ENCODE measurements at places on chromosomes 13 and 19.

- DNase-seq = peak; percentile 56
These were observed 122.0 kb upstream of the FNDC3A start for GRCh38 chr13:48853728-48854102.

GRCh38 chr13:111958612-111959395 is 108.1 kb upstream of the SOX1 start:
- no peak for DNase-seq

- no peak for DNase-seq
These were observed 207.4 kb downstream of the DCT start for GRCh38 chr13:94272038-94272437.

DNA sequence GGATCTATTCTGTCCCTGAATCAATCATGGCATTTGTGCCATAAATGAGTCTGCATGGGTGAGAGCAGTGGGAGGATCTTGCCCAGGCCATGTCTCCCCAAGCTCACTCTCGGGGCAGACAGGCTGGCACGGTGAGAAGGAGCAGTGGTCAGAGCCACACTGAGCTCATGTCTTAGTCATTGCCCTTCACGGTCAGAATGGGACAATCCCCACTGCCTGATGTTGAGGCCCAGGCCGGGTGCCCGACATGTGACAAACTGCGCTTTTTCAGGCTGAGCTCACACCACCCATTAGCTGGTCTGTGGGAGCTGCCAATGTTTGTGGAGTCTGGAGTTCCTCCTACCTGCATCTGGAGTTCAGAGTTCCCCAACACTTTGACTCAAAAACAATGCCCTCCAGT is 481.9 kb downstream of the COG6 start:
- DNase-seq = no peak

- DNase-seq = no peak
These were observed 35.4 kb downstream of the COLGALT1 start for GRCh38 chr19:17590866-17591265.

DNA sequence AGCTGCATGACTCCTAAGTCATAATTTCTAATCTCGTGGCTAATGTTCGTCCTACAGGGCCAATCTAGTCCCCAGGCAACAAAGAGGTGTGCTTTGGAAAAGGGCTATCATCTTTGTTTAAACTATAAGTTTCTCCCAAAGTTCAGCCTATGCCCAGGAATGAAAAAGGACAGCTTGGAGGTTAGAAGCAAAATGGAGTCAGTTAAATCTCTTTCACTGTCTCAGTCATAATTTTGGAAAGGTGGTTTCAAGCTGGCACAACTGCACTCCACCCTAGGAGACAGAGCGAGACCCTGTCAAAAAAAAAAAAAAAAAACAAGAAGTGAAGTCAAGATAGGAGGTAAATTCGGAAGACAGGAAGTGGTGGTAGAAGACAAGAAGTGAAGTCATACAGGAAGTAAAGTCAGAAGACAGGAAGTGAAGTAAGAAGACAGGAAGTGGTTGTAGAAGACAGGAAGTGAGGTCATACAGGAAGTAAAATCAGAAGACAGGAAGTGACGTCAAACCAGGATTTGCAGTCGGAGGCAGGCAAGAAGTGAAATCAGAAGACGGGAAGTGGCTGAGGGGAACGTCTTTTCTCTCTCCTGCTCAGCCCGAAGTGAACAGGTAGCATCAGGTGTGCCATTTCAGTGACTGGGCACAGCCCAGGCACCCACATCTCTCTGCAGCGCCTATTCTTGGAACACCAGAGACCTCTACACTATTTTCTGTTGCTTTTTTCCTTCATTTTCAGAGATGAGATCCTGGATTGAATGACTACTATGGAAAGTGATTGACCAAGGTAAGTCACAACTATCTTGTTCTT is 32.2 kb downstream of the GP6 start:
- DNase-seq = no peak

DNA sequence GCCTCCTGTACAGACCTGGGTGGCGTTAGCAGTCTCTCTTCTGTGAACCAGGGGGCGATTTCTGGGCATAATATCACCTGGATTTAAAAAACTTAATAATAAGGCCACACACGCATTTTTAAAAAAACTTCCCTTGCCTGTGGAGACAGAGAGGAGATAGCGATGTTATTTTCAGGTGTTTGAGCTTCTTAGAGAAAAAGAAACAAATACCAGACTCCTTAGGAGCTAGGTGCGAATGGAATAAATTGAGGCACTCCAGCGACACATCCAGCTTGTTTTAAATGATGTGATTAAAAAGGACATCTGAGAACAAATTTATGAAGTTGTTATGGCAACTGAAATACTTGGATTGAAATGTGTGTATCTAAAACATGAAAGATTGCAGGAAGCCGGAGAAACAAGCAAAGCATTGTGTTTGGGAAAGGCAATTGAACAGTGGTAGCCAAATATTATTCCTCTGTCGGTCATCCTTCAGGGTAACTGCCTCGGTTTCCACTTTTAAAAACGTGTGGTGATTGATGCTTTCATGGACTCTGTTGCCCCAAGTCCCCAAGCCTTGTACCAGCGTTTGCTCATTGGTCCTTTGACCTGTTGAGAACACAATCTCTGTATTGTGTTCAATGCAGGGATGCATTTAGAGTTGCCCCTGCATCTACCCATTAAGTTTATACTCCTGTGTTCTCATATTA is 158.7 kb downstream of the TM9SF2 start:
- DNase-seq = no peak

DNA sequence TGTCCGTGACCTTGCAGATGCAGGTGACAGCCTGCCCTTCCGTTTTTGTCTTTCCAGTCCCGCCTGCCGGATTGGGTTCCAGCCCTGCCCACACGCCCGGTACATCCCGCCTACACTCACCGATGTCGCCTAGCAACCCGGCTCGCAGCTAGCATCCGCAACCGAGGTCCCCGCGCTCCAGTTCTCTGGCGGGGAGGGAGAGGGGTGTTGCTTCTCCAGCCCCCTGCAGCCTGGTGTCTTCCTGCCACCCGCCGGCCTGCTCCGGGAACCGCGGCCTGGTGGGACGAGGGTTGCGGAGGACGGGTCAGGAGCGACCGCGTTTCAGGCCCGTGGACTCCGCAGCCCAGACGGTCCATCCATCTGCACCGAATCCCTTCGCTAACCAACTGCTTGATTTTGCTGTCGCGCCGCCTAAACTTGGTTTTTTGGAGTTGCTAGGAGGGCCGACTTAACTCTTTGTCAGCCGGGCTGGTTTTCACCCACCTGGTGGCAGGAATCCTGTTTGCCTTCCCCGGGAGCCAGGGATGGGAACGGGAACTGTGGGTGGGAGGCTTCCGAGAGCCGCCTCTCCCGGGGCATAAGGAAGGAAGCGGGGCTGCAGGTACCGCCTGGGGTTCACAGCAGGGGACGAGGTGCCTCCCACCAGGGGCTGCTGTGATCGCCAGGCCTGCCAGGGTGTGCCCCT is 15.4 kb upstream of the MATK start:
- DNase-seq = peak; percentile 64

- peak; percentile 40 for DNase-seq
These were observed at the start of gene ERICH6B for GRCh38 chr13:45615501-45616101. Gene ERICH6B (minus strand): TSS chr13:45615739. CDS start chr13:45597005, 18,734 bp downstream.

DNA sequence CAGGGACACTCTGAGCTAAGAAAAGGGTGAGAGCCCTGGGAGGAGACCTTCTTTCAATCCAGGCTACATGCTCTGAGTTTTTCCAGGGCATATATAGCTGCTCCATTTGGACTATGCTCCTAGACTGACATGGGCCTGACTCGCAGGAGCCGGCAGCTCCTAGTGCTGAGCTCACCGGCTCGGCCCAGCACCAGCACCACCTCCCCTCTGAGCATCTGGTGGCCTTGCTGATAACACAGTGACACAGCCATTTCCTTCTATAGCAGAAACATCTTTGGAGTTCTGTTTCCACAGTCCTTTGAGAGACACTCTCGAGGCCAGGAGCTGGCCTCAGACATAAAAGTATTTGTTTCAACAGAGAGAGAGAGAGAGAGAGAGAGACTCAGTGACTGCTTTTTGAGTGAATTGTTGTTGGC is 184.9 kb downstream of the TM9SF2 start:
- peak; percentile 62 for DNase-seq

All from AG20443 (cell line).